ENCODE measurements at places on chromosomes 1 and 21.

GRCh38 chr21:32248571-32249461, 30.0 kb downstream of the MIS18A start:
- no peak for DNase-seq

GRCh38 chr1:203325418-203326091, 20.2 kb downstream of the BTG2 start:
- DNase-seq, result no peak

DNA sequence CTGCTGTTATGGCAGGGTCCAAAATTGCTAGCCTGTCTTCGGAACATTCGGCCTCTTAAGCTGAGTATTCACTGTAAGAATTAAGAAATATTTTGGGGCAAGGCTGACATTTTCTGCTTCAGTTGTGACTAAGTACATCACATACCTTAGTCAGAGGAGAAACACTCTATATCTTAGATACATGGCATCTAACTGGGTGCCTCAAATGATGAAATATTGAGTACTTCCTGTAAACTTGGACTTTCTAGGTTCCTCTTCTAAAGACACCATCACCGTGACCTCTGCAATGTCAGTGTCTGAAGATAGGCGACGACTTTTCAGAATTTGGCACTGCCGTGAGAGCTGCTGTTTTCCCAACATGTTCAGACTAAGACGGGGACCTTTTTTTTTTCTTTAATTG, 65.6 kb downstream of the PCBP3 start:
- DNase-seq, result no peak

DNA sequence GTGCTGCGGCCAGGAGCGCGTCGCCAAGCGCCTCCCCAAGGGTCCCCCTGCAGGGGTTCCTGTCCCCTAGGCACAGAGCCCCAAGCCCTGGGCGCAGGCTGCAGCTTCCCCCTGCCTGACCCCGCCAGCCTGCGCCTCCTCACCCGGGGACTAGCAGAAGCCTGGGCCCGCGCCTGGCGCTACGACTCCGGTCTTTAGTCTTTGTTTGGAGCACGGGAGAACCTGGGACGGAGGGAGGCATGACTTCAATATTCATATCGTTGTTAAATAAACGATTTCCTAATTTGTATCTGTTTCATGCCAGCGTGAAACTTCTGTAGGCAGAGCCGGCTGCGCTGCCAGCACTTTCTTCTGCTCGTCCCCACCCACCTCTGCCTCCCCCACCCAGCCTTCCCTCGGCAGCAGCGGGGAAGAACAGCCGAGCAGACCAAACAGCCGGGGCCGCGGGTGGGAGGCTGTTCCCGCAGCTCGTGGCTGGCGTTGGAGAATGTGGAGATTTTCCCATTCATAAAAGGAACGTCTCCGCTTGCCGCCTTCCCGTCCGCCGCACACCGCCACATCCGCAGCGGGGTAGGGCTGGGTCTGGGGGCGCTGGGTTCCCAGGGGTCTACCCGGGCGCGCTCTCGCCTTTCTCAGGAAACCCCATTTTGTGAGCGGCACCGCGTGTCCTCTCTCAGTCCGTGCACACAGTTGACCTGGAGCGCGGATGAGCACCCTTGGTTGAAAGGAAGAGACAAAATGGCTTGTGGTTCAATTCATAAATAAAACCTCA, 777 bp upstream of the TRIM67 start:
- DNase-seq, result no peak

DNA sequence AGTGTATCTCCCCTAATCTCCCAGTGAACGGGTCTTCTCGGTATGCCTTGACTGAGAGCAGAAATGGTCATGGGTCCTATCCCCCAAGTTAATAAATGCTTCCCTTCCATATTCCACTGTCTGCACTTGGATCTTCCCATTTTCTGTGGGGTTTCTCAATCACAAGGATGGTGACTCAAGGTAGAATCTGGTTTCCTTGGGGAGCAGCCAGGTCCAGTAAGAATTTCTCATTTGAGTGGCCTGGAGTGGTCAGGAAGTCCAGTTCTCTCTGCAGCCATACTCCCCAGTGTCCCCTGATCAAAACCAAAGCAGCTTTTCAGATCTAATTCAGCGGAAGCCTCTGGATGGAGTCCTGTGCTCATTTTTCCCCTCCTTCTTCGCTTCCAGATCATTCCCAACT, 14.8 kb upstream of the SLC27A3 start:
- DNase-seq, result no peak

DNA sequence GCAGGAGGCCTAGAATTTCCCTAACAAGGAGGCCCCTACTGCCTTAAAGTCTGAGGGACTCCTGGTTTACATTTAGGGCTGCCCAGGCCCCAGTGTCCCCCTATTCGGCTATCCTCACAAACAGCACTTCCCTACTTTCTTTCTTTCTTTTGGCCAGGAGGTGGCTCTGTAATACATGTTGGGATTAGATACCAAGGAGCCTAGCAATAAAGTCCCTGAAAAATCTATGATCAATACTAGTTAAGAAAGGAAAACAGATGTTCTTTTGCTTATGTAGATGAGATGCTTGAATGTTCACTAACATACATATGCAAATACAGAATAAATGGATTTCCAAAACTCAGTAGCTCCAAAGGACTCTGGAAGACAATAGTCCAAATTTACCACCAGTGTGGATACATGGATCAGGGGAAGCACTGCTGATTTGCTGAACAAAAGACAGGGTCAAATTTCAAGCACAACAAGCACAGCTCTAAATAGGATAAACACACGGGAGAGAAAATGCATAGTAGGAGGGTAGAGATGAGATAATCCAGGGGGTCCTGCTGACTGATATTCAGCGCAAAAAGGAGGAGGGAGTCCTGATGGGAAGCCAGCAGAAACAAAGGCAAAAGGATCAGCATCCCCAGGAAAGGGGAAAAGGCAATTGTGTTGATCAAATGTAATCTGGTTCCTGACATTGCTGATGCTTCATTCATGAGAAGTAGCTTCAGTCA, 240.0 kb downstream of the NUF2 start:
- no peak for DNase-seq

GRCh38 chr1:18899363-18900049, 2.8 kb downstream of the ALDH4A1 start:
- no peak for DNase-seq

GRCh38 chr21:44865561-44866280, 7.8 kb downstream of the PTTG1IP start:
- DNase-seq, result no peak

DNA sequence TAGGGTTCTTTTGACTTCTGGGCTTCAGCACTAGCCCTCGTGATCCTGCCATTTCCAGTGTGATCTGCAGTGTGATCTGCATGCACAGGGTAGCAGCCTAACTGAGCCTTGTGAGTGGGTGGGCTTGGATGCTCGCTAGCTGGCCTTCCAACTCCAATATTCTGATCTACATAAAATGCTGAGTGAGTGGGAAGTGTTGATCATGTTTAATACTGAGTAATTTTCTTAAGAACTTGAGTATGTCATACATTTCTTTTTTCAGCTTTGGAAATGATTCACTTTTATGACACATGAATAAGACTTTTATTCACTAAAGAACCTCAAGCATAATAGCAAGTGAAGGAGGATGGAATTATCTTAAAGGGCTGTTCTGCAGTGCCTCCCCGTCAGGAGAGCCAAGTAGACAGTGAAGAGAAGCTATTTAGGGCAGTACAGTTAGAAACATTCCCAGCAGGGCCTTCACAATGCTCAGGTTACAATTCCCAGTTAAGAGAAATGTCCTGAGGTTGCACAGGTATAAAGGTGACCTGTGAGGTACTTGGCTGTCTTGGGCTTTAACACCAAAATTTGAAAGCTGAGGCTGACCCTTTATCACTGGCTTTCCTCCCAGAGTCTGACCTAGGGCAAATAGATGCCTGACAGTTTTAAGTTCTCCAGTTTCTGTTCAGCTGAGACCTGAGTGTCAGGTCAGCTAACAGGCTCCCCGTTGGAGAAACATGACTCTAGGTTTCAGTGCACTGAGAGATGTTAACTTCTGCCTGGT, 29.1 kb upstream of the LRRC8C start:
- no peak for DNase-seq

GRCh38 chr1:75671708-75672107, 52.8 kb upstream of the ACADM start:
- no peak for DNase-seq

DNA sequence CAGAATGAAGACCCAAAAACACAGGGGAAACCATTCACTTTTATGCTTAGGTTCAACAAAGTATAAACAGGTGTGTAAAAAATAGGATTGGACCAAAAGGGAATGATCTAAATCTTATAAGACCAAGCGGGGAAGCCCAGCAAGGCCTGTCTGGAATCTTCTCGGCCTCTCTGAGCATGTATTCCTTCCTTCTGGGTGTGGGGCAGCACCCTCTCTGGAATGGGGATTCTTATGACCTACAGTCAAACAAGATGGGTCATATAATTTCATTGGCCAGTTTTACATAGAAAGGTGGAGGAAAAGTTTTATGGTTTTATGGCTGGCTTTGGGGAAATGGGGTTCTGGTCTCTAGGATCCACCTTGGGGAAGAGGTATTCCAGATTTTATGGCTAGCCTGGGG, 11.2 kb downstream of the KCNK1 start:
- no peak for DNase-seq

DNA sequence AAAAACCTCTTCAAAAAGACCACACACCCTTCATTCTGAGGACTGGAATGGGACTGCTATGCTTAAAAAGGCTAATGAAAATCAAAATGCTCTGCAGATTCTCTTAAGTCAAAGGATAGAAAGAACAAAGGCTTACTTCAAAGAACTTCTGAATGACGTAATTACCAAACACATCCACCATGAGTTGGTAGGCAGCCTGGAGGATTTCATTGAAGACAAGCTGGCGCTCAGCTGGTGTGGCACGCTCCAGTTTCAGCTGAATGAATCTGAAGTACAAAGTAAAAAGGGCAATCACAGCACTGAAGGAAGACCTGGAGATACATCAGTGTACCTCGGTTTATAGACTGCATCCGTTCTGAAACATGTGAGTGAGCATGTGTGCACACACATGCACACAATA, 43.5 kb upstream of the SDC3 start:
- no peak for DNase-seq

- no peak for DNase-seq
Measured at GRCh38 chr1:57874418-57874877, 450.6 kb upstream of the DAB1 start.

DNA sequence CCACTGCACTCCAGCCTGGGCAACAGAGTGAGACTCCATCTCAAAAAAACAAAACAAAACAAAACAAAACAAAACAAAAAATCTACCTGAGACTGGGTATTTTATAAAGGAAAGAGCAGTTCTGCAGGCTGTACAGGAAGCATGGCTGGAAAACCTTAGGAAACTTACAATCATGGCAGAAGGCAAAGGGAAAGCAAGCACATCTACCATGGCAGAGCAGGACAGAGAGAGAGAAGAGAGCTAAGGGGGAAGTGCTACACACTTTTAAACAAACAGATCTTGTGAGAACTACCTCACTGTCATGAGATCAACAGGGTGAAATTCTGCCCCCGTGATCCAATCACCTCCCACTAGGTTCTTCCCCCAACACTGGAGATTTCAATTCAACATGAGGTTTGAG, 198.3 kb upstream of the SAMSN1 start:
- no peak for DNase-seq
